Stimulated activated CD8-positive, alpha-beta memory T cell treated with anti-CD3 and anti-CD28 coated beads, Interleukin-4, amount 100 ng/mL, for 1 hour (primary cell): ENCODE measurements at places on chromosomes 7 and 10.

GRCh38 chr10:23413629-23414089 lies 25.2 kb upstream of the OTUD1 start:
- DNase-seq, result no peak

DNA sequence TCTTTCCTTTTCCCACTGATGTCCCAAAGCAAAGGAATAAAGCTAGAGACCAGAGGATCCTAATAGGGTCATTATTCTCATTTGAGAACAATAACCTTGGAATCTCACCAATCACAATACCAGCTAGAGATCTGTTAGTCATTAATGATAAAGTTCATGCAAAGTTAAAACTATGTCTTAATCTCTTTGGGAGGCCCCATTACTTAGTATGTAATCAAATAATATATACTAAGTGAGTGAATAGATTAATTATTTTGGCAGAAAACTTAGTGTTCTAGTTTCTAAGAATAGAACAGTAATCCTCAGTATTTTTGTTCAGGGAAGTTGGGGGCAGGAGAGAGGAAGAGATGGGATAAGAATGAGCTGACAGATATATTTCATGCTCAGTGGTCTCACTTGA lies 227.2 kb downstream of the MTERF1 start:
- DNase-seq, result no peak

- DNase-seq, result no peak
Observed at GRCh38 chr10:11164803-11165590, 147.3 kb downstream of the CELF2 start.

GRCh38 chr7:139111811-139112301 lies 2.3 kb upstream of the ZC3HAV1 start:
- no peak for DNase-seq

GRCh38 chr7:68417659-68418058 lies 1180.6 kb upstream of the AUTS2 start:
- no peak for DNase-seq

DNA sequence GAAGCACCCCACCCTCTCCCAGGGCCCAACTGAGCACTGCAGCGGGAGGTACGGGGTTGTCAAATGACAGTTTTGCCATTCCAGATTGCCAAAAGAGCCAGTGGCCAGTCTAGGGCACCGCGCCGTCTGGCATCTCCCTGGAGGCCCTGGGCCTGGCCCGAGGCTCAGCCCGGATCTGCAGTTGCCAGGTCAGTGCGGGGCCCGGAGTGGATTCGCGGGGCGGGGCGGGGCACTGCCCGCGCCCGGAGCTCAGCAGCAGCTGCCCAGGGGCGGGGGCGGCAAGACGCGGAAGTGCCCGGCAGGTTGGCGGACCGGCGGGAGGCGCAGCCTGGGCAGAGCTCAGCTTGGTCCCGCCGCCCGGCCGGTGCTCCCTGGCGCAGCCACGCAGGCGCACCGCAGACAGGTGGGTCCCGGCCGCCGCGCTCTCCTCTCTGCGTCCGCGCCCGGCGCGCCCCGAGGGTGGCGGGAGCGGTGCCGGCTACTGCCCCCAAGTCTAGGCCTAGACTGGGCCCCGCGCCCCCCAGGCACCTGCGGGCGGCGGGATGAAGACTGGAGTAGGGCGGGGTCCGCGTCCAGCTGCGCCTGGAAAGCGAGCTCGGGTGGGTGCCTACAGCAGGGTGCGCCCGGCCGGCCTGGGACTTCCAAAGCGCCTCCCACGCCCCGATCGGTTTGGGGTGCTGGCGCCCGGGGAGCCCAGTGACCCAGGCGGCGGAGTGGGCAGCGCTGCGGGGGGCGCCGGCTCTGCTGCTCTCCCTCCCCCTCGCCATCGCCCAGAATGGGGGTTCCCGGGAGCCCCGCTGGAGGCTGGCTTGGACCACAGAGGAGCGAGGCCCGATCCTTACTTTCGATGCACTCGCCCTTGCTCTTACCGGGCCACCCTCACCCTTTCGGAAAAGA lies at the start of gene IRF5:
TSS of gene IRF5 (plus strand) at position 281 of the 897 bp plus-strand sequence. CDS start 4,155 bp downstream, outside the sequence.
- DNase-seq, result no peak

DNA sequence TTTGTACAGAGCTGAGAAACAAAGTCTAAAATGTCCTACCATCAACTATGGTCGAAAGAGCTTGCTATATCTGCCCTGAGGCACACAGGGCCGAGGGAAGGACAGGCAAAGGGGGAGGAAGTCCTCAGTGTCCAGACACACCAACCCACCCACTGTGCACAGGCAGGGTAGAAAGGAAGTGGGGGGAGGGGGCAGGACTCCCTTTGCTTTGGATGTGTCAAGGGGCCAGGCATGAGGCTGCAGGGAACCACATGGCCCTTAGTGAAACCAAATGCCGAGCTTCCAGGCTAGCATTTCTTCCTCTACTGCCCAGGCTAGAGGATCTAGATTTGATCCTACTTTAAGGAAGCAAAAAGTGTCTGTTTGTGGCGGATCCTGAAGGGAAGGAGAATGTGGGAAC lies 28.6 kb downstream of the KCNH2 start:
- DNase-seq, result no peak

- no peak for DNase-seq
Observed at GRCh38 chr10:93501650-93502049, 5.2 kb downstream of the CEP55 start.

DNA sequence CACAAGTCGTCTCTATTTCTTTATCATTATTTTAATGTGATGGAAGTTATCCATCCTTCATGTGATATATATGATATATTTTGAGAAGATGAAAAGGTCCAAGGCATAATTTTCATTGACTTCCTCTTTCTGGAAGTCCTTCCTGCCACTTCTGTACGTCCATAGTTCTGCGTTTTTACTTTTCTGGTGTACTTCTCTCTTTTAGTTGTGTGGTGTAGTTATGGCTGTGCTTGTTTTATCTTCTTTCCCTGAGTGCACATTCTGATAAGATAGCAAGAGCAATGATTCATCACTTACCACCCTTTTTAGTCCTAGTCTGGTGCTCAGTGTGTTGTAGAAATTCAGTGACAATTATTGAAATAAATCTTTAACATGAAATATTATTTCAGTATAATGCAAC lies 231.3 kb upstream of the FERD3L start:
- DNase-seq, result no peak

DNA sequence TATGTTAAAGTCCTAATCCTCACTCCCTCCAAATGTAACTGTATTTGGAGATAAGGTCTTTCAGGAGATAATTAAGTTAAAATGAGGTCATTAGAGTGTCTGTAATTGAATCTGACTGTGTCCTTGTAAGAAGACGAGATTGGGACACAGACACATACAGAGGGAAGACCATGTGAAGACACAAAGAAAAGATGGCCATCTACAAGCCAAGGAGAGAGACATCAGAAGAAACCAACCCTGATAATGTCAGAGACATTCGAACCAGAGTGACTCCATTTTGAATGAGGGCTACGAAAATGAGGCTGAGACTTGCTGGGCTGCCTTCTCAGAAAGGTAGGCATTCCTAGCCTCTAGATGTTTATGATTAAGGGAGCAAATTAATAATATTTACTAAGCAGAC lies 542 bp upstream of the SAMD9L start:
- no peak for DNase-seq

GRCh38 chr10:5446390-5446926 lies 34.1 kb downstream of the NET1 start:
- DNase-seq, result peak; percentile 16

GRCh38 chr7:44961844-44962482 lies 16.9 kb downstream of the MYO1G start:
- DNase-seq, result no peak

DNA sequence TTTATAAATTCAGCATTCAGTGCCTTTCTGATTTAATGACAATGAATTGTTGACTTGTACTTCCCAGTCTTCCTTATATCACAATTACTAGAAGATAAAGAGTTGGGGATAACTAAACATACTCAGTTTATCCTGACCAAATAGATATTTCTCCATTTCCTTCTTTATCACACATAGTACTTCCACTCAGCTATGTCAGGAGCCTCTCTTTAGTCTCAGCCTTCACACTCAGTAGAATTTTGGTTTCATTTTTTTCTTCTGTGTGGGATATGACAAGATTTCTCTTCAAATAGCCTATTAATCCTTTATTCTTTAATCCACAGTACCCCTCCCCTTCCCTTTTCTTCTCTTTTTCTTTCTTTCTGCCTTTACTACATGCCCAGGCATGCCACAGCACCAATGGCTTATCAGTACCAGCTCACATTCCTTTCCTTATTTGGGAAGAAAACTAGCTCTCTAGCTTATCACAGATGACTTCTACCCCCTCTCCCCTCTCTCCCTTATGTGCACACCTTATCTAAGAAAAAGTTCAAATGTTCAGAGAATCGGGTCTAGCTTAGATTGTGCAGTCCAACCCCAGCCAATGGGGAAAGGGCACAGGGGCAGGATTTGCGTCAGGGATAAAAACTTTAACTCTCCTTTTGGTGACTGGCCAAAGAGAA lies 109.0 kb downstream of the PHF14 start:
- DNase-seq, result no peak

DNA sequence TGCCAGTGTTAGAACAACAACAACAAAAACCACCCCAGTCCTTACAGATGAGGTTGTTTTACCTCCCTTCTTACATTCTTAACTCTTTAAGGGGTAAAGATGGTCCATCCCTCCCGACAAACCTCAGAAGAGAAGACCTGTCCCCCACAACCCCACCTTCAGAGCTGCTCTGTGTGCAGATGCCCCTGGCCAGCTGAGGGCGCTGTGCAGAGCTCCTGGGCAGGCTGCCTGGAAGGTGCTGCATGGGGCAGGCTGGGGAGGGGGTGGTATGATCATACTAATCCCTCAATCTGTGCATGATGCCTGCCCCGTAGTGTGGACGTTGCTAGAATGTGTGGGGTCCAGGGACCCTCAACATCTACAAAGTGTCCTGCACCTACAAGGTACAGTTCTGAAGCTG lies 387.1 kb downstream of the INHBA start:
- DNase-seq, result no peak

DNA sequence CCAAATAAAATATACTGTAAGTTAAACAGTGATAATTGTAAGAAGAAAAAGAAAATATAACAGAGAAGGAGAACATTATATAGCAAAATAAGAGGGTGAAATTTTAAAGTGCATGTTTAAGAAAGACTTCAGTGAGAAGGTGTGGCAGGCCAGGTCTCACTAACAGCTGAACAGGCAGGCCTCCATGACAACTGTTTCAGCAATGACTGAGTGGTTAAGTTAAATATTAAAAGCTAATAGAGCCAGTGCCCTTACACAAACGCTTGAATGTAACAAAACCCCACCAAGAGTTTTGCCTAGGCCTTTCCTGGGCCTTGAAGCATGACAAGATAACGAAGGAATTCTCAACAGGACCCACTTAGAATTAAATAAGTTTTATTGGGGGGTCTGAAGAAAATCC lies 32.6 kb downstream of the CFAP43 start:
- DNase-seq, result no peak

GRCh38 chr10:119306514-119306951 lies 99.2 kb downstream of the GRK5 start:
- peak; percentile 45 for DNase-seq

- DNase-seq, result no peak
Observed at GRCh38 chr7:7178081-7178480, 4.3 kb upstream of the C1GALT1 start.

- no peak for DNase-seq
Observed at GRCh38 chr10:47415520-47416304, 31.6 kb upstream of the ZNF488 start.

DNA sequence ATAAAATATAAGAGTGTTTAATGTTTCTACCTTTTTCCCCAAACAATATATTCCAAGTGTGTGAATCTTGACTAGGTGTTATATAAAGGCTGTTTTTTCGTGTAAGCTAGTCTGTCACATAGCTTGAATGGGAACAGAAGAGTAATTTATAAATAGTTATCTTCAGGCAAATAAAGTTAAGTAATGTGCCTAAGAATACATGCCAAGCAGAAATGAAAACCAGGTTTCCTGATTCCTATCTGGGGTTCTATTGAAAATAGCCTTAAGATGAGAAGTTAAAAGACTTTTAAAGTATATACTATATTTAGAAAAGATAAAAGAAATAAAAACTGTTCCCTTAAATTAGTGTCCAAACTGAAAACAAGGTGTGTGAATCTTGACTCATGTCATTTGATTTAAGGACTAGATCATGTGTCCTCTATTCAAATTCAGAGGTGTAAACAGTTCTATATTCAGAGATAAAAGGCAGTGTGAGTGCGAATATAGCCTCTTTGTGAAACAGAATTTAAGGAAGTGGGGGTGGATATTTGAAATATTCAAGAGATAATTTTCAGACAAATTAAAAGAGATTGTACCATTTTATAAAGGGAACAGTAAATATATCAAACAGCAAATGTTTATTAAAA lies 247.5 kb downstream of the THSD7A start:
- no peak for DNase-seq

- DNase-seq, result no peak
Observed at GRCh38 chr7:64878684-64879083, 24.4 kb upstream of the ZNF273 start.

- DNase-seq, result no peak
Observed at GRCh38 chr10:122301055-122301810, 30.1 kb downstream of the BTBD16 start.

DNA sequence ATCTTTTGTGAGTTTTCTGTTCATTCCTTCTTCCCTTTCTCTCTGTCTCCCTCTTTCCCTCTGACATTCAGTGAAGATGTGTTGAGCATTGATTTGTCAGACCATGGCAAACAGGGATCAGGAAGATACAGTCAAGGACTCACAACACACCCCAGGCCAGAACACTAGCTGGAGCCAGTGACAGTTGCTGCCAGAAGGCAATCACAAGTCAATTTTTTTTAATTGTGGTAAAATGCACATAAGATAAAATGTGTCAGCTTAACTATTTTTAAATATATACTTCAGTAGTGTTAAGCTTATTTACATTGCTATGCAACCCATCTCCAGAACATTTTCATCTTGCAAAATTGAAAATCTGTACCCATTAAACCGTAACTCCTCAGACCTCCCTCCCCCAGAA lies 62.6 kb downstream of the TEX36 start:
- DNase-seq, result no peak

GRCh38 chr10:110918269-110918642 lies 724 bp downstream of the BBIP1 start:
- DNase-seq, result peak; percentile 75

DNA sequence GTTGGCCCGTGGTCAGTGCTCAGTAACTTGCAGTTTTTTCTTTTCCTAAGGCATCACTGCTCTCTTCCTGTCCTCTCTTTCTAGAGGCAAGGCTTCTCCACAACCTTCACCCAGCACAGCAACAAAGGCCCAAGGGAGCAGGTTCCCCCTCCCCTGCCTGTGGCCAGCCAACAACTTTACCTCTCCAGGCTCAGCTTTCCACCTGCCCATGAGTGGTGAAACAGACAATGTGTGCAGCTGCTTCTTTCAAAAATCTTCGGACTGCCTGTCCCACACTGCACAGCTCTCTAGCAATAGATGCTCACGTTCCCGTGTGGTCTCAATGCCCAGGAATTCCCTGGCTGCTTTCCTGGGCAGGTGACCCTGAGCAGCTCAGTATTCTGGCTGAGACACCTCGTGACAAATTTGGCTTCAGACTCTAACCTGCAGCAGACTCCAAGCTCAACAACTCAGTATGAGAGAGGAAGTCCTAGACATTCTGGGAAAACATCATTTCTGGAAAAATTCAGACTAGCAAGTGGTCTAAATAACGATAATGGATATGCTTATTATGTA lies 28.9 kb upstream of the TMEM72 start:
- DNase-seq, result no peak
